ENCODE measurements at places on chromosomes 13 and 19.

DNA sequence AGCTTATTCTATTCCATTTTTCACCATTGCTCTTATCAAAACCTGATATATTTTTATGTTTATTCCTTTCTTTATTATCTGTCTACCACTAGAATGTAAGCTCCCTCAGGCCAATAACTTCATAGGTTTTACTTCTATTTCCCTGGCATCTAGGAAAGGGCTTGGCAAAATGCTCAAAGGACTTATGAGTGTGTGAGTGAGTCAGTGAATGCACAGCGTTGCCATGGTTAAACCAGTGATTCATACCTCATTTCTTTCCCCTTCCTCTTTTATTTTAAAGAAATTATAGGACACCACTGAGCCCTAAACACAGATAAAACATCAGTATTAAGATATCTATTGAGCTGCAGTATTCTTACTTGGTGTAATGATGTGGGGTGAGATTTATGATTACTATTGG is 162.1 kb downstream of the GPC6 start:
- no peak for DNase-seq

GRCh38 chr13:94753327-94753726 is 41.0 kb upstream of the SOX21 start:
- peak; percentile 34 for DNase-seq

DNA sequence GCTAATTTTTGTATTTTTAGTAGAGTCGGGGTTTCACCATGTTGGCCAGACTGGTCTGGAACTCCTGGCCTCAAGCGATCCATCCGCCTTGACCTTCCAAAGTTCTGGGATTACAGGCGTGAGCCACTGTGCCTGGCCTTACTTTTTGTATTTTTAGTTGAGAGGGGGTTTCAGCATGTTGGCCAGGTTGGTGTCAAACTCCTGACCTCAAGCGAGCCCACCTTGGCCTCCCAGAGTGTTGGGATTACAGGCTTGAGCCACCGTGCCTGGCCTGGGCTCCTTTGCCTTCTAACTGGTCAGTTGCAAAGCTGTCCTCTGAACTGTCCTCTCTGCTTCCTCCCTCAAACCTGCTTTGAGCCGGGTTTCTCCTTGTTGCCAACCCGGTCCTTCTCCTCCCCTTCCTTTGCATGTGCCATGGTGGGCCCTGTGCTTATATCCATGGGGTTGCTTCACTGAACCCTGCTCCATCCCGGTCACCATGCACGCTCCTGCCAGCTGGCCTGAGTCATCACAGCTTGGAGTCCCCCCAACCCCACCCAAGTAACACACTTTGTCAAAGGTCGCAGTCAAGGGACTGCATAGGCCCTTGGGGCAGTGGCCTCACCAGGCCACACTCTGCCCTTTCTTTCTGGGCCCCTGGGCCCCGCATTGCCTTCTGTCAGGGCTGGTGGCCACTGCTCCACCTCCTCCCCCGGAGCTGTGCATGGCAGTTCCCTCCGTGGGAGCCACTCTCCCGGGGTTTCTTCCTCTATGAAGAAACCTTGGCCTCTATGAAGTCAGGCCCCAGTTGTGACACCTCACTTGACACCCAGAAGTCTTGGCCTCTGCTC is 21.2 kb downstream of the WTIP start:
- DNase-seq = no peak

- DNase-seq = no peak
These were observed 42.0 kb upstream of the RXFP2 start for GRCh38 chr13:31697290-31697689.

GRCh38 chr13:113147206-113147605 is 11.2 kb upstream of the PROZ start:
- no peak for DNase-seq

GRCh38 chr13:41490371-41491015 is 33.1 kb downstream of the RGCC start:
- no peak for DNase-seq

DNA sequence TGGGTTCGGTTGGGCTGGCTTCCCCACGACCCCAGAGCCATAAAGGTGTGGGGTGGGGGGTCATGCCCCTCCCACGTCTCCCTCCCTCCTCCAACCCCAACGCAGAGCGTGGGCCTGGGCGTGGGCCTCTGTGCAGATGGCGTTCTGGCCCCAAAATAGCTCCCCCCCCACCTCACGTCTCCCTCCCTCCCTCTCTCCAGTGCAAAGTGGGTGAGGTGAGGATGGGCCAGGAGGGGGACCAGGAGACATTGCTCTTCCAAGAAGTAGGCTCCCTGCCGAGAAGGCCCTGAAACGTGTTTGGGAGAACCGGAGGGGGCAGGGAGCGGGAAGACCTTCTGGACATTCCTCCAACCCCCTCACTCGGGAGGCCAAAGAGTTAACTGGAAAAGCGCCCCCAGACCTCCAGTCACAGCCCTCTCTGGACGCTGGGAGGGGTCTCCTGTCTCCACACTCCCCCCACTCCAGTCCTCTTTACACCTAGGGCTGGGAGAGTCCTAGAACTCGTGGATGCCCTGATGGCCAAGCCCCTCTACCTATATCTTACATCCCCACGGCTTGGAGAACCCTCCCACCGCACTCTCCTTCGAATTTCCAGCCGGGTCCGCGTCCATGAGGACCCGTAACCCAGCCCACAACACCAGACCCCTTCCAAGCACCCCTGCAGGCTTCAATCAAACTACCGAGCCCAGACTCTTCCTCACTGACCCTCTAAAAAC is 855 bp downstream of the UNC13A start:
- no peak for DNase-seq

Data from NCI-H1092 (cell line).